Hepatocyte (in vitro differentiated cells): ENCODE measurements at places on chromosomes 5 and 9. TPM values are rescaled to one million over a fixed set of nuclear protein-coding genes. Genes with fewer than 3 reads are reported as not detected.

TRPM6 gene
- 19.0 and 20.3 TPM in 2 replicates for total RNA-seq

GRCh38 chr5:175728885-175729828 is 71.3 kb downstream of the HRH2 start:
- peak; percentile 69 for DNase-seq

- peak; percentile 48 for DNase-seq
Measured at GRCh38 chr5:3740546-3741373, 145.1 kb downstream of the IRX1 start.

ANGPTL2 gene
- 17.6 and 18.0 TPM in 2 replicates for total RNA-seq

GRCh38 chr9:134894136-134894860 is 13.7 kb downstream of the FCN2 start:
- DNase-seq: no peak

- peak; percentile 19 for DNase-seq
Measured at GRCh38 chr5:127028822-127029457, 1.4 kb downstream of the MARCHF3 start.

SGCD gene
- 8.0 and 8.8 TPM in 2 replicates for total RNA-seq

GRCh38 chr5:166367391-166367790 is 1924.1 kb upstream of the WWC1 start:
- DNase-seq: no peak

GRCh38 chr9:7452378-7452777 is 347.2 kb downstream of the DMAC1 start:
- DNase-seq: no peak

DNA sequence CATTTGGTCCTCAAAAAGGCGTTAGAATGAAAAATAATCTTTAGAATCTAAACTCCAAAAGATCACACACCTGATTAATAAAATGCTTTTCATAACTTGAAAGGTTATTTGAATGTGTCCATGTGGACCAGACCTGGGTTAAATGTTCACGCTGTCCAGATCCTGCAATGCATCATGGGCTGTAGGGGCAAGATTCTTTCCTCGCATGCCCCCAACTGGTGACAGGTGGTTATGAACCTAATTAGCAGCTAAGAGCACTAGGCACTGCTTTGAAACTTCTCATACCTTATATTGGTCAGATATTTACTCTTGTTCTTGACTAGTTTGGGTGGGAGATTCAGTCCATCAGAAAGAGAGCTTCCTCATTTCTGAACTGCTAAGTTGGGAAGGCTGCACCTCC is 19.3 kb upstream of the PIP5K1B start:
- no peak for DNase-seq

MCC gene
- 22.0 and 31.5 TPM in 2 replicates for total RNA-seq

PCDHB15 gene
- 1.8 and 3.3 TPM in 2 replicates for total RNA-seq

ZBTB26 gene
- total RNA-seq: 6.4 and 7.7 TPM in 2 replicates

RANBP3L gene
- total RNA-seq: 3.8 and 6.5 TPM in 2 replicates

DNA sequence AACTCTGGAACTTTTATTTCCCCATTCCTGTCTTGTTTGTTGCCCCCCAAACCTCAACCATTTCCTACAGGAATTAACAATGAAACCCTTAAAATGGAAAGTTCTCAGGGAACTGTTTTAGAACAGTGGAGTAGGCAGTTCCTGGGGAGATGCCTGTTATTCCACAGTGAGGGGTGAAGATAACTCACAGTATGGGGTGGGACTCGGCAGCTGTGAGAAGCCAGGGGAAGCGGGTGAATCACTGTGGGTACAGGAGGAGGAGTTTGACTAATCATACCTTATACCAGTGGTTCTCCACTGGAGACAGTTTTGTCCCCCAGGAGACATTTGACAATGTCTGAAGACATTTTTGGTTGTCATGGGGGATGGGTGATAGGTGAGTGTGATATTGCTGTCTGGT is 36.9 kb upstream of the GLRA1 start:
- DNase-seq: no peak

- DNase-seq: no peak
Measured at GRCh38 chr9:123390337-123391135, 34.5 kb downstream of the CRB2 start.

- no peak for DNase-seq
Measured at GRCh38 chr5:170284231-170284630, 13.3 kb downstream of the LCP2 start.

GRCh38 chr5:54774281-54775170 is 210.9 kb downstream of the ESM1 start:
- DNase-seq: peak; percentile 15

TRMT10B gene
- 3.0 and 5.2 TPM in 2 replicates for total RNA-seq

GRCh38 chr5:114377946-114378345 is 16.1 kb downstream of the KCNN2 start:
- DNase-seq: no peak

GRCh38 chr9:34896112-34896511 is 62.0 kb upstream of the PHF24 start:
- no peak for DNase-seq

GRCh38 chr5:83718936-83719495 is 1.6 kb downstream of the HAPLN1 start:
- DNase-seq: no peak
